ENCODE measurements at places on chromosomes 12 and 14.

GRCh38 chr14:51302295-51303030 lies 62.4 kb downstream of the TMX1 start:
- no peak for DNase-seq

- DNase-seq, result no peak
These were observed 31.5 kb downstream of the PHETA1 start for GRCh38 chr12:111337371-111337770.

GRCh38 chr14:65933400-65934069 lies 521.0 kb downstream of the FUT8 start:
- no peak for DNase-seq

GRCh38 chr12:22100958-22101748 lies 55.1 kb downstream of the CMAS start:
- peak; percentile 31 for DNase-seq

DNA sequence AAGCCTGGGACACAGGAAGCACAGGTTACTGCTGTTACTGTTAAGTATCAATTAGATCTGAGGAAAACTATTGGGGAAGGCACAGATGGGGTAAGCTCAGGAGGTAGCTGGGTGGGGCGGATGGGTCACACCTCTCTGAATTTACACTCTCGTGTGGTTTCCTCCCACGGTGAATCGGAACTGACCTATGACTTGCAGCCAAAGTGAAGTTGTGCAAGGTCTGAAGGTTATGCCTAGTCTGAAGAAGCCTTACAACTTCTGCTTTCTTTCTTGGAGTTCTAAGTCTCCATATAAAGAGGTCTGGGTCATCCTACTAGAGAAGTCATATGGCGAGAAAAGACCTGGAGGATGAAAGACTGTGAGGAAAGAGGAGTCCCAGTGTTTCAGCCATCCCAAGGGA lies 25.6 kb upstream of the GPATCH2L start:
- DNase-seq, result no peak

All from CD8-positive, alpha-beta T cell (primary cell).